A549 (cell line): ENCODE measurements at places on chromosomes 4 and X.

GRCh38 chr4:172109466-172109865 is 296.3 kb downstream of the GALNTL6 start:
- DNase-seq, result no peak

GRCh38 chrX:40144576-40144975 is 46.8 kb upstream of the BCOR start:
- no peak for DNase-seq

- no peak for DNase-seq
Observed at GRCh38 chrX:17736478-17736855, 826 bp upstream of the SCML1 start.

DNA sequence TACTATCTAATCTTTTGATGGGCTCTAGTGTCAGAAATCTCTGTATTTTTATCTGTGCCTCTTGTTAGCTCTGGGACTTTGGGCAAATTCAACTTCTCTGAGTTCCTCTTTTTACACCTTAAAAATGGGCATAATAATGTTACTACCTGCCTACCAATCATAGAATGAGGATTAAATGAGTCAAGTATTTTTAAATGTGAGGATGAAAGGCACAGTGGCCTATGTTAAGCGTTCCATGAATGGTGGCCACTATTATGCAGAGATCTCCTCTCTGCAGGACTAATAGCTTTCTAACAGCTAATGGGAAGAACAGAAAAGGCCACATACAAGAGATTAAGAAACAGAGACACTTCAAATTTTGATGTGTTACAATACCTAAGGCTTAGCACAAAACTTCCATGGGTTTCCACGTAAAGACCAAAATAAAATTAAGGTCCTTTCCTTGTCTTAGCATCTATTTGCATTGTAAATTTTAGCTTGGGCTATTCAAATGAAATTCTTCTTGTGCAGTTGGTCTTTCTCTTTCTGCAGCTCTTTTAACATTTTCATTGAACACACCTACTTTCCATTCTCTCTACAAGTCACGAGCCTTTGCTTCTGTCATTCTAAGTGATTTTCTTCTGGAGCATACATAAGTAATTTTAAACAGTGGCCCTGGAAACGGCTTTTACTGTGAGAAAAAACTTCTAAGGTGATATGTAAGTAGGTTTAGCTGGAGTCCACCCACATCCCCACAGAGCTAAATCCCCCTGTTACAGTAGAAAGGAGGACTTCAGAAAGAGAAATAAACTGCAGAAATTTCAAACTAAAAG is 117.9 kb upstream of the MED14 start:
- DNase-seq, result no peak

DNA sequence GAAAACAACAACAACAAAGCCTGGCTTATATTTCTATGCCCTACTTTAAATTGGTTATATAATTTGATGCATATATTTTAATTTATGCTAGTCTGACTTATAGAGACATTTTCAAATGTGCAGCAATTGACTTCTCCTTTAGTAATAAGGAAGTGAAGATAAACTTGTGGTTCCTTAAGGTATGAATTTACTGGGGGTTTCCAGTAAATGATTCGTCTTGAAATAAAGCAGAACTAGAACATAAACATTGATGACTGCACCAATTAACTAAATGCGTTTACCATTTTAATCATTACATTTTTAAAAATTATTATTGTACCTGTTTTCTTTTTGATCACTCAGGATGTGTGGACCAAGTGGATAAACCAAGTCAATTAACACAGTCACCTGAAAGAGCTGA is 99.6 kb upstream of the CCSER1 start:
- DNase-seq, result no peak

DNA sequence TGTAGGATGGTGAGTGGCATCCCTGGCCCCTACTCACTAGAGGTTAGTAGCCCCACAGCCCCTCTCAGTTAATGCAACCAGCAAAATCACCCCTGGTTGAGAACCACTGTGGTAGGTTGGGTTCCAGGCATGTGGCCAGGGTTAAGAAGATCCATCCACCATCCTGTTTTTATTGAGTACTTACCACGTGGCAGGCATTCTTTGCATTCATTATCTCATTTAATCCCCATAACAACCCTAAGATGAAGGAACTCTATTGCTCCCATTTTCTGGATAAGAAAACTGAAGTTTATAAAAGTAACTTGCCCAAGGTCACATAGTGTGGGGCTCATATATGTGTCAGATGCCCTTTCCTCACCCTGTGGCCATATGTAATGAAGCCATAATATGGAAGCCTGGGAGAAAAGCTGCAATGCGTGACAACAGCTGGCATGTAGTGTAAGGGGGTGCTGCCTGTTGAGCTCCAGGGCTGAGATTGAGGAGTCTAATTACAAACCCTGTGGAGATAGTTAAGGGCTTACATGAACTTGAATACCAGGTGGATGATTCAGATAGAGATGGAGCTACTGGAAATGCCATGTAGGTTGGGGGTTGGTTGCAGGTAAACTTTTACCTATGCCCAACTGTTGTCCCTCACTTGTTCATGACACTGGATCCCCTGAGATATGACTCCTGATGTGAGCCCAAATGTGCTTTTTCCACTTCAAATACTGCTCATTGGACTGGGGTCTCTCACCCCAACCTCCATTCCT is 100.2 kb upstream of the PGRMC2 start:
- DNase-seq, result no peak

GRCh38 chr4:134628066-134628465 is 426.5 kb upstream of the PABPC4L start:
- no peak for DNase-seq

- no peak for DNase-seq
Observed at GRCh38 chr4:54930226-54930625, 195.2 kb downstream of the KDR start.
